DMS79 (cell line): ENCODE measurements at places on chromosomes 7 and 10.

GRCh38 chr7:134779741-134780065 lies 269 bp downstream of the CALD1 start:
- no peak for DNase-seq

GRCh38 chr7:28858206-28858605 lies 99.9 kb downstream of the TRIL start:
- DNase-seq, result no peak

GRCh38 chr7:28613262-28613661 lies 200.9 kb downstream of the CREB5 start:
- no peak for DNase-seq

GRCh38 chr7:71238581-71239295 lies 106.8 kb downstream of the GALNT17 start:
- DNase-seq, result no peak

GRCh38 chr10:128431083-128431482 lies 304.9 kb upstream of the MKI67 start:
- DNase-seq, result no peak

DNA sequence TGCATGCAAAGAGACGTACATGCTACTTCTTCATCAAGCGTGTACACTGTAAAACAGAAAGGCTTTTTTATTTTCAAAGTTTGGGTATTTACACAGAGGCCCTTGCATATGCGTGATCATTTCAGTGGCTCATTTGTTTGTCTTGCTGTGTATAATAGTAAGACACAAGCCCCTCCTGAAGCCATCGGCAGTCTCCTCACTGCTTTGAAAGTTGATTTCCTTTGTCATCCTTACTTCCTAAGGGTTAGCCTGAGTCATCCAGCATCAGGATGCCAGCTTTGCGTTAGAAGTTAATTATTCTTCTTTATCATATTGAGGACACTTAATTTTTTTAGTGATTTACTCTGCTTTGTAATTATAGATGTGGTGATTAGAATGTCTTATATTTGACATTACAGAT lies 72.5 kb upstream of the CTBP2 start:
- no peak for DNase-seq

- DNase-seq, result no peak
Observed at GRCh38 chr10:5360318-5360915, 4.3 kb upstream of the UCN3 start.

- DNase-seq, result no peak
Observed at GRCh38 chr10:59622320-59623132, 87.1 kb downstream of the SLC16A9 start.

GRCh38 chr7:13770305-13770704 lies 219.2 kb downstream of the ETV1 start:
- no peak for DNase-seq

DNA sequence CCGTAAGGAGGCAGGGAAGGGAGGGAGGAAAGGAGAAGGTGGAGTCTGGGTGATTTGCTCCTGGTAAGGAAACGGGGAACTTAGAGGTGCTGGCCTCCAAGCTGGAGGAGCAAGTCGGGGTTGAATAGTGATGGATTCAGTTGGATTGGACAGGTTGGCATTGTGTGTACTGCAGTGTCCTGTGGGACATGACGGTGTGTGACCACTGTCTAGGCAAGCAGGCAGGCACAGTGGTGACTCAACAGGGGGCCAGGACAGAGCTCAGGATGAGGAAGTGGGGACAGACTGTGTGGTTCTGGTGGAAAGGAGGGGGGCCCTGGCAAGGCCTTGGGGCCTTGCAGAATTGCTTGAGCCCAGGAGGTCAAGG lies 48.8 kb downstream of the COL26A1 start:
- no peak for DNase-seq

DNA sequence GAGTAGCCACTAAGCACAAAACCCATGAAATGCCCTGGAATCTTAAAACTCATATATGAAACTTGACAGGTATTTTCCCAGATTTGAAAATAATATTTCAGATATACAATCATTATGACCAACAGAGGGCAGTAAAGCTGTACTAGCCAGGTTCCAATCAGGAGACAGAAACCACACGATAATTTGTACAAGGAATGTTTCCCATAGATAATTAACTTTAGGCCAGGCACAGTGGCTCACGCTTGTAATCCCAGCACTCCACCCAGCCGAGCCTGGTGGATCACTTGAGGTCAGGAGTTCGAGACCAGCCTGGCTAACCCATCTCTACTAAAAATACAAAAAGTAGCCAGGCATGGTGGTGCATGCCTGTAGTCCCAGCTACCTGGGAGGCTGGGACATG lies 31.0 kb upstream of the NUB1 start:
- no peak for DNase-seq

DNA sequence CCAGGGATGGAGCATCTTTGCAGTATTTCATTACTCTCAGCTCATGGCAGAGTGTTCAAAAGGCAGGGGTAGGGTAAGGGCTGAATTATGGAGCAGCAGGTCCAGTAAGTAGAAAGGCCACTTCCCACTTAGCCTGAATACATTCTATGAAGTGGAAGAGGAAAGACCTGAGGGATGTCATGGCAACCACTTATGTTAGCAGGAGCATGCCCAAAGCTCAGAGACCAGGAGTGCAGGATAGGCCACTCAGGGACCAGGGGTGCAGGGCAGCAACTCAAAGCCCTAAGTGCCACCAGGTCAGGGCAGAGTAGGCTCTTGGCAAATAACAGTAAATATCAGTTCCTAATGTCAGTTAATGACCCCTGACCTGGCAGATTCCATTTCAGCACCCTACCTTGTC lies 3.6 kb downstream of the SRI start:
- DNase-seq, result peak; percentile 94

GRCh38 chr10:129870474-129870757 lies 93.7 kb downstream of the EBF3 start:
- no peak for DNase-seq

DNA sequence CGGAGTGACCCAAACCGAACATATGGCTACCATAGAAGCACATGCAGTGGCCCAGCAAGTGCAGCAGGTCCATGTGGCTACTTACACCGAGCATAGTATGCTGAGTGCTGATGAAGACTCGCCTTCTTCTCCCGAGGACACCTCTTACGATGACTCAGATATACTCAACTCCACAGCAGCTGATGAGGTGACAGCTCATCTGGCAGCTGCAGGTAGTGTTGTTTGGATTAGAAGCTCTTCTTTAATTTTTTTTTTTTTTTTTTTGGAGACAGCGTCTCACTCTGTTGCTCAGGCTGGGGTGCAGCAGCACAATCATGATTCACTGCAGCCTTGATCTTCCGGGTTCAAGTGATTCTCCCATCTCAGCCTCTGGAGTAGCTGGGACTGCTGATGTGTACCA lies 45.8 kb downstream of the NRF1 start:
- DNase-seq, result no peak

GRCh38 chr7:23469150-23469960 lies 936 bp downstream of the IGF2BP3 start:
- peak; percentile 13 for DNase-seq

GRCh38 chr7:110750931-110751605 lies 339.9 kb upstream of the LRRN3 start:
- no peak for DNase-seq

DNA sequence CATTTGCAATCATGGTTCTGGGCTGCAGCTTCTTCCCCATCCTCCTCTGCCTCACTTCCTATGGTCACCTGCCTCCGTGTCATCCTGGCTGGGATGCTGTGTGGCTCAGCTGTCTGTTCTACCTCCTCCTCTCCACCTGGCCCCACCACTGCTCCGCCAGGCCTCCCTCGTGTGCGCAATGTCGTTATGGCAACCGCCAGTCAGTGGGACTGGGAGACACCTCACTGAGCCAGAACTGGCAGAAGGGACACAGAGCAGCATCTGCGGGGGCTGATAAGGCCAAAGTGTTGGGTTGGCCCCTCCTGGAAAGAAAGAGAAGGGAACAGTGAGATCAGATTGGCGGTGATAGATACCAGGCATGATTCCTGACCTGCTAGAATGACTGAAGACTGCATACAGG lies 527.5 kb downstream of the INHBA start:
- no peak for DNase-seq

DNA sequence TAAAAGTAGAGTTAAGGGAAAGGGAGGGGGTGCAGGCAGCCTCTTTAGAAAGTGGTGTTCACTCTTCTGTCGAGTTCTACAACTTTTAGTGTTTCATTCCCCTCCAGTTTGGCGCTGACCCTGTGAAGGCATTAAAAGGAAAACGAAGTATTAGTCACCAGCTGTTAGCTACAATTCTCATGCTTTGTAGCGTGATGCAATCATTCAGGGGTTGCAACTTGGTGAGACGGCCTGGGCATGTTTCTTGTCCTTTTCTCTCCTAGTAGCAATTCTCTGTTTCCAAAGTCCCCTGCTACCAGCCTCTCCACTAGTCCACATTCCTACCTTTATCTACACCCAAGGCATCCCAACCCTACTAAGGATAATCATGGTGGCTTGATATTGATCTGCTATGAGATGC lies 33.7 kb upstream of the DGKI start:
- no peak for DNase-seq

DNA sequence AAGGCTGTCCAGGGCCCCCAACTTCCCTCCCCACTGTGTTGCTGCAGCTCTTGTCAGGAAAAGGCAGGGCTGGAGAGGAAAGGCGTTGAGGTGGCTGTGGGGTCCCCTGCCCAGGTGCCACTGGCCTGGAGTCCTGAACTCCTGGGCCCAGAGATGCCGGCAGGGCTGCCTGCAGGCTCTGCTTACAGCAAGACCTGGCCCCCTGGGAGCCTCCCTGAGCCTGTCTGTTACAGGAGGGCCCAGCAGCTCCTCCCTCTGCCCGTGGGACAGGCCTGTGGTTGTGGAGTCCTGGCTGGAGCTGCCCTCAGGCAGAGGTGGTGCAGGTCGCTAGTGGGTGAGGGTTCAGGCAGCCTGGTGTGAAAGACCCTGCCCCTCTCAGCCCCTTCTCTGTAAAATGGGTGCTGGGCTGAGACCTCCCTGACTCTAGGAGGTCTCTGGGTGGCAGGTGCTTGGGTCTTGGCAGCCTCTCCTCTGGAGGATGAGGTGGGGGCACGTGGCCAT lies 9.9 kb downstream of the ANTXRL start:
- DNase-seq, result no peak

- DNase-seq, result no peak
Observed at GRCh38 chr7:101402081-101402779, 39.6 kb downstream of the COL26A1 start.

GRCh38 chr7:134514106-134514505 lies 13.3 kb upstream of the AKR1B10 start:
- no peak for DNase-seq

DNA sequence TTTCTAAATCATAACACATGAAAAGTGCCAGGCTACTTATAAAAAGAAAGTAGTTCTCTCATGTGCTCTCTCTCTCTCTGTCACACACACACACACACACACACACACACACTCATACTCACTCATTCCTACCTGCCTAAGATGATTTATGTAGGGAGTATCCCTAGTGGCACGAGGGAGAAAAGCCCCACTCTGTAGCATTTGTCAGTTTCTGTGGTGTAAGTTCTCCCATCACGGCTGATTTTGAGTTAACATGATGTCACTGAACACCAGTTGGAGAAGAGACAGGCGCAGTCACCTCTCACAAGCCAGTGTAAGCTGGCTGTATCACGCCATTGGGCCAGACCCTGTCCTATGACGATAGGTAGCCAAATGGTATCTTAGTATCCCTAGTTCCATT lies 395.4 kb downstream of the SFMBT2 start:
- no peak for DNase-seq
